RPMI7951 (cell line): ENCODE measurements at places on chromosomes 5 and 9. TPM values are rescaled to one million over a fixed set of nuclear protein-coding genes. Genes with fewer than 3 reads are reported as not detected.

TUSC1 gene
- 7.7 and 8.5 TPM in 2 replicates for total RNA-seq

ADAMTS19 gene
- total RNA-seq, result not detected in 2 replicates

PCDHB5 gene
- total RNA-seq, result 0.59 and 0.60 TPM in 2 replicates

CDKN2A gene
- 477 and 592 TPM in 2 replicates for total RNA-seq

TMEM171 gene
- 9.4 and 11.9 TPM in 2 replicates for total RNA-seq

- peak; percentile 90 for DNase-seq
Measured at GRCh38 chr5:5404381-5404780, 18.1 kb upstream of the ICE1 start.

DNA sequence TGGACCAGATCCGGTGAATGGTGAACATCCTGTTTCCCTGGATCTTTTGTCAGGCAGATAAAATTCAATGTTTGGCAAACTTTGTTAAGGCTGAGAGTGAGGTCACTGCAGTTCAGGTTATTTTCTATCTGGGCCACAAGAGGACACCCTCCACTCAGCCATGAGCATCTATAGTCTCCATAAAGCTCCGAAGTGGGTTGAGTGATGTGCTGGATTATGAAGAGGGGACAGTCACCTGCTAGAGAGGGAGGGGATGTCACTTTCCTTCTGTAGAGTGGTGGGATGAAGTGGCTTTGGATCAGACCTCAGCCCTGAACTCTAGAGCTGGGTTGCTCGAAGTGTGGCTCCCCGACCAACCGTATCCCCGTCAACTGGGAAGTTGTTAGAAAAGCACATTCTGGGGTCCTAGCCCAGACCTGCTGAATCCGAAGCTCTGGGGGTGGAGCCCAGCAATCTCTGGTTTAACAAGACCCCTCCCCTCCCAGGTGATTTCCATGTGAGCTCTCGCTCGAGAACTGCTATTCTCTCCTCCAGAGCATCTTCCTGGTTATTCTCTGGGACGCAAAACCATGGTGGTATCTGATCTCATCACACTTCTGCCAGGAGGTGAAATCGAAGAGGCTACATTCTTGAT is 31.8 kb upstream of the FGF1 start:
- peak; percentile 59 for DNase-seq

GRCh38 chr5:172579403-172579990 is 61.6 kb upstream of the NEURL1B start:
- DNase-seq, result no peak

GRCh38 chr5:683551-684481 is 9.3 kb downstream of the TPPP start:
- no peak for DNase-seq

GRCh38 chr9:136700959-136701667 is 11.3 kb upstream of the DIPK1B start:
- DNase-seq, result no peak

- DNase-seq, result peak; percentile 83
Measured at GRCh38 chr5:139648205-139649081, at the start of gene CXXC5. Gene CXXC5 (plus strand): TSS chr5:139648349. CDS start chr5:139680524, 32,175 bp downstream.
